ENCODE measurements at places on chromosomes 6 and 20.

DNA sequence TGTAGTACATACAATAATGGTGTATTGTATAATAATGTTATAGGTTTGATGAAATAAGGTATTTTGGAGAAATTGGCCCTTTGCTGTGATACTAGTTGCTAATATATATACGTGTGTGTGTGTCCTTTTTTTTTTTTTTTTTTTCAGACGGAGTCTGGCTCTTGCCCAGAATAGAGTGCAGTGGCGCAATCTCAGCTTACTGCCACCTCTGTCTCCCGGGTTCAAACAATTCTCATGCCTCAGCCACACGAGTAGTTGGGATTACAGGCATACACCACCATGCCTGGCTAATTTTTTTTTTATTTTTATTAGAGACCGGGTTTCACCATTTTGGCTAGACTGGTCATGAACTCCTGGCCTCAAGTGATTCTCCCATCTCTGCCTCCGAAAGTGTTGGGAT is 23.3 kb downstream of the SENP6 start:
- no peak for DNase-seq

- DNase-seq, result no peak
Observed at GRCh38 chr6:136729832-136730231, 62.4 kb downstream of the MAP3K5 start.

GRCh38 chr20:64229507-64230061 is 26.0 kb upstream of the PCMTD2 start:
- DNase-seq, result no peak

- DNase-seq, result no peak
Observed at GRCh38 chr6:115898246-115898645, 162.4 kb downstream of the FRK start.

DNA sequence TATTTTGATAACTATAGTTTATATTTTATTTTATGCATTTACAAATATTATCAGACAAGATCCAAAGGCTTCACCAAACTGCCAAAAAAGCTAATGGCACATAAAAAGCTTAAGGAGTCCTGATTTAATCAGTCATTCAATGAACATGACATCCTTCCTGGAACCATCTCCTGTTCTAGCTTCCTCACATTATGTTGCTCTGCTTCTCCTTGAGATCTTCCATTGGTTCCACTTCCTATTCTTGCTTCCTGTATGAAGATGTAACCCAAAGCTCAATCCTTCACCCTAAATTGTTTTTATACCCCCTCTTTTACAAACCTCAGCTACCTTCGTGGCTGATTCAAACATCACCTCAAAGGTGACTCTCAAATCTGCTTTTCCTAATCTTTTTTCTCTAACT is 4.5 kb upstream of the BRD2 start:
- no peak for DNase-seq

DNA sequence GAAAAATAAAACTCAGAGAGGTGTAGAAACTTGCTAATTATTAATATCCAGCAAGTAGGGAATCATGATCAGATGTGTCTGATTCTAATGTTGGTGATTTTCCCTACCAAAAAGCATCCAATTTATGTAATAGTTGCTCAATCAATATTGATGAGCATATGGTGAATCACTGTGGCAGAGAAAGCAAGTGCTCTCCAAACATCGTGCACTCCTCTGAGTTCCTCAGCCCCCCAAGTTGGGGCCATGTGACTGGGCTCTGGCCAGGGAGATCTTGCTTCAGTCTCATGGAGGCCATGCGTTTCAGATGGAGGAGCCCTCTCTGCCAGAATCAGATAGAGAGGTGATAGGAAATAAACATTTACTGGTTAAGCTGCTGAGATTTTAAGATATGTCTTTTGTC is 133.2 kb upstream of the LY86 start:
- no peak for DNase-seq

GRCh38 chr6:47335466-47335865 is 25.8 kb upstream of the TNFRSF21 start:
- no peak for DNase-seq

DNA sequence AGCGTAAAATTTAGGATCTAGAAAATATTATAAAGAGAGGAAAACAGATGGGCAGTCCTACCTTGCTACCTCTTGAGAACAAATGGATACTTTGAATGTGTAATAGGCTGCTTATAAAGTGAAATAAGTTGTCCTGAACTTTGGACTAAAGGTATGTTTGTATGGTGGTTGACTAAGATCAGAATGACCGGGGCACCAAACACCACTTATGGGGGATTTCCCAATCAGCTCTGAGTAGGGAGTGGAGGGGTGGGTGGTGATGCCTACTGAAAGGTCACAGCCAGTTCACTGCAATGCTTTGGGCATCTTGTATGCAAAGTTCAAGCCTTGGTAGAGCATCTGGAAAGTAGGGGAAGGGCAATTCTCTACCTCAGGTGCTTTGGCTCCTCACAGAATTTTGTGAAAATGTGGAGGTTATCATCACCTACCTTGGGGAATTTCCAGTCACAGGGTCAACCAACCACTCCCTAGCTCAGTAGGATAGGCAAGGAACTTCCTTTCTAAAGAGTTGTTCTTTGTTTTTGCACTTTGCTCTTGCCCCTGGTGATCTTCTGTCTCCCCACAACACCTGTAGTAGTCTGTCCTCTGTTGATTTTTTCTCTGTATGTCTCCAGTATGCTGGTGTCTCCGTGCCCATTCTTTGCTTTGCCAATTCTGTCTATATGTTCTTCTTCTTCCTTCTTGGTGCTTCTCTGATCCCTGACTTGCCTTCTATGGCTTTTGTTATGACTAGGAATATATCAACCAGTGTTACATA is at the start of gene TRIM31:
Gene TRIM31 (minus strand): TSS at position 88 of the 757 bp plus-strand sequence. CDS start 285 bp downstream, outside the sequence.
- DNase-seq, result no peak

GRCh38 chr20:19275038-19275629 is 62.7 kb downstream of the SLC24A3 start:
- DNase-seq, result no peak

DNA sequence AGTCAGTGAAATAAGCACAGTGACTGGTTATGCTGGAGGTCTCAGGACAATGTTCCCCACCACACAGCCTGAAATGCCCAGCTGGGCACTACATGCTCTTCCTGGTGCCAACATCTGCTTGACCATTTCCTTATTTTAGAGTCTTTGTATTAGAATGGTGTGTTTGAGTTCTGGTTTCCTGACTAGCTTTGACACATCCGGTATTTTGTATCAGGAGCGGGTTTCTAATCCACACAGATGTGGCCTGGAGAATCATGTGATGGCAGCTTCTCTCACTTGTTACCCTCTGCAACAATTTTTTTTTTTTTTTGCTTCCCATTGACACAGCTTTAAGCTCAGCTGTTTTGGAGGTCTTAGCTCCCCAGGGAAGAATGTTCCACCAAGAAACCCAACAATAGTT is 164.5 kb upstream of the CST7 start:
- no peak for DNase-seq

DNA sequence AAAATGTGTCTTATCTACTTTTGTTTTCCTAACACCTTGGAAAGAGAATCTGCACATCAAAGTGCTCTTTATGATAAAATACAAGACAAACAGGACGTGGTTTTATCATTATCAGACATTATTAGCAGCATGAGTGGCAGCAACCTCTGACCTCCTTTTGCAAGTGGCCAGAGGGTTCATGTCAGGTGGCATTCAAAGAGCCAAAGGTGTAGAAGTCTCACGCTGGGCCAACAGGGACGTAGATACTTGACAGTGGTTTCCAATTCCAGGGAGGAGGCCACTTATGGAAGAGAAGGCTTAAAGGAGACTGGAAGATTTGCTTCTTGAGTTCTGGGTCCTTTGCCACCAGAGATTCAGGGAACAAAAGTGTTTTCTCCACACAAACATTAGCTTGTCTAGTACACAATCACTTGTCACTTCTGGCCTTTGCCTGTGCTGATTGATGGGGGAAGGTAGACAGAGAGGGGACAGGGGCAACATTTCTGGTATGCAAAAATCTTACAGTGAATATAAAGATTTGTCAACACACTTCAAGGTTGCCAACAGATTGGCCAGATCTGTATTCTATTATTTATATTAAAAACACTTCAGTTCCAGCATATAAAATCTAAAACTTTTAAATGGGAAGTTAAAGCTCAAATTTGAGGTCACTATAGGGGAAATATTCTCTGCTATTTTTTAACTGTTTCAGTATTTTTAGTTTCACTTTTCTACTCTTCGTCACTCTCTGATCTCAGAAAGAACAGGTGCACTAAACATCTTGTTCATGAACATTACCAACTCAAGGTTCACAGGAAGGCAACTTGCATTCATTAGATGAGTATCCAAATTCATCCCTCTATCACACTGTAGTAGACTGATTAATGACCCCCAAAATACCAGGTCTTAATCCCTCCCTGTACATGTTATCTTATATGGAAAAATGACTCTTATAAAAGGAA is 52.1 kb upstream of the FBXO30 start:
- DNase-seq, result no peak

DNA sequence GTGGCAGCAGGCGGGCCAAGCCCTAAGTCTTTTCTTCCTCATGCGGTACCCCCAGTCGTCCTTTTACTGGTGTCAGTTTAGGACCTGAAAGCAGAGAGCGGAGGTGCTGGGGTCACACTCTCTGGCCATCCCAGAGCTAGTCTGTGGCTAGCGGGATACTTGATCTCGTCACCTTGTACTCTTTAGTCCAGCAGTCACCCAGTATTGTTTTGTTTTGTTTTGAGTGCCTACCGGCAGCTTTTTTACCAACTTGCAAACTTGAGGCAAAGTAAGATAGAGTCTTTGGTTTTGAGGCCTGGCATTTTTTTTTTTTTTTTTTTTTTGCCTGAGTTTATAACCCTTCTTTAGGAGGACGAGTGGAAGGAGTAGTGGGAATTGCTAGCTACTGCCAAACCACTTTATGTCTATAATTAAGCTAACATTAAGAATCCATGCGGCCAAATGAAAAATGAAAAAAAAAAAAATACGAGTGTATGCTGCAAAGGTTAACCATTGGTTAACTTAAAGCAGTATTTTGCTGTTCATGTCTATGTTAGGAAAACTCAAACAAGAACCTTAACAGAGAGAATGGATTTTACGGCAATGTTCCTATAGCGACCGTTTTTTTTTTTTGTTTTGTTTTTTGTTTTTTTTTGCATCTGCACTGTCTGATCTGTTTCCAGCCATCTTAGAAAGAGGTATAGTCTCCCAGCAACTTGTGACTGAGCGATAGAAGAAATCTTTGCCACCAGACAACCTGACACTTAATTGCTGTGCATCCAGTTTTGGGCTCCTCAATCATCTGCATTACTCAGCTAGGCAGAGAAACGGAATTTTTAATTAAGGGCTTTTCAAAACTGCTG is 56.9 kb downstream of the FAM217A start:
- no peak for DNase-seq

- no peak for DNase-seq
Observed at GRCh38 chr20:24670341-24670872, 201.0 kb downstream of the SYNDIG1 start.

DNA sequence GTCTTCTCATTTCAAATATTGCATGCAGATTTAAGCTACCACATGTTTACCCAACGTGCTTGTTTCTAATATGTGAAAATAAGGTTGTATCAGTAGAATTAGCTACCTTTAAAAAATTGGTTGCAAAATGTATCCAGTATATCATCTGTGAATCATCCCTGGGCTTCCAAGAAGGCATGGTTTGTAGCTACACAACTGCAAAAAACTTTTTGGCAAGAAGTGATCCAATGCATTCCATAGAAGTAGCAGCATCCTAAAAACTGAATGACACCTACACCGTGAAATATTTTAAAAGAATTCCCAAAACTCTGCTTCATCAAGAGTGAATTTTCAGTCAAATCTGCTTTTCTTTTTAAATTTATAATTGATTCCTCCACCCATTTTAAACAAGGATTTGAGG is 89.1 kb downstream of the AIG1 start:
- no peak for DNase-seq

DNA sequence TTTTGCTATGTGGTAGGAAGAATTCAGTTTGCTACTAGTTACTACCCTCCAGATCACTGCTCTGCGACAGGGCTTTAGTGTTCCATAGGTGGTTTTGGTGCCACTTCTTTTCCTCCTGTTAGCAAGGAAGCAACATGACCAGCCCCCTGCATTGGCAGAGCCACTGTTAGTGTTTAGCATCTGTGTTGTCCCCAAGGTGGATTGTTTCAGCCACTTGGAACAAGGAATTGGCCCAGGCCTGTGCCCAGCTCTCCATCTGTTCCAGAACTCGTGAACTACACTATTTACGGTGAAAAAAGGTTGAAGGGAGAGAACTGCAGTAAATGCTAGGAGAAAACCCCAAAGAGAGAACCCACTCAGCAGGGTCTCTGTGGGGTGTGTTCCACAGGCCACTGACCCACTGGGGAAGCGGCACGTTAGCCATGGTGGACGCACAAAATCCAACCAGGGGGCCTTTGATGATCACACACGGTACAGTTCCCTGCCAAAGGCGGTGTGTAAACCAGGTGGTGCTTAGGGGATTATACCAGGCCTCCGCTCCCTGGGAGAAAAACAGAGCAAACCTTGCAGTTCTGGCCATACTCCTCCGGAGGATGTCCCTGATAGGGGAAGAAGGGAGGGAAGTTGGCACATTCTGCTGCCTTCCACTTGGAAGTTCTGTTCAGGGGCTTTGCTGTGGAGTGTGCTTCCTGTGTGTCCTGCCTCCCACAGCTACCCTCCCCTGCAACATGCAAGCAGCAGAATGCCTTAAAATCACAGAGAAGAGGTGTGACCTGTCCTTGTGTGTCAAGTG is 72.3 kb downstream of the LYRM2 start:
- DNase-seq, result no peak

- DNase-seq, result no peak
Observed at GRCh38 chr20:29790510-29790909, 1467.0 kb upstream of the DEFB115 start.

GRCh38 chr20:9574181-9574580 is 59.8 kb downstream of the LAMP5 start:
- DNase-seq, result no peak

DNA sequence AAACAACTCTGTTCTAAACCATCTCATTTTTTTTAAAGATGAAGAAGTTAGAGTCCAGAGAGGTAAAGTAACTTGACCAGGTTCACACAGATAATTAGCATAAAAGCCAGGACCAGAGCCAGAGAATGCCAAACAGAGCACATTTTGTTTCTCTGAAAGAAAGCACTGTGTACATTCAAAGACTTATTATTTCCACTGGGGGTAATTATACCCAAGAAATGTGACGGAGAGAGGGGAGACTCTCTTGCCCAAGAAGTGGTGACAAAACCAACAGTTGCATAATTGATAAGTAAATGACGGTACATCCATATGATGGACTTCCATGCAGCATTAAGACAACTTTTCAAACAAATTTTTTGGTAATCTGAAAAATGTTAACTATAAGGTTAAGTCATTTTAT is 111.6 kb downstream of the RTN4IP1 start:
- no peak for DNase-seq

DNA sequence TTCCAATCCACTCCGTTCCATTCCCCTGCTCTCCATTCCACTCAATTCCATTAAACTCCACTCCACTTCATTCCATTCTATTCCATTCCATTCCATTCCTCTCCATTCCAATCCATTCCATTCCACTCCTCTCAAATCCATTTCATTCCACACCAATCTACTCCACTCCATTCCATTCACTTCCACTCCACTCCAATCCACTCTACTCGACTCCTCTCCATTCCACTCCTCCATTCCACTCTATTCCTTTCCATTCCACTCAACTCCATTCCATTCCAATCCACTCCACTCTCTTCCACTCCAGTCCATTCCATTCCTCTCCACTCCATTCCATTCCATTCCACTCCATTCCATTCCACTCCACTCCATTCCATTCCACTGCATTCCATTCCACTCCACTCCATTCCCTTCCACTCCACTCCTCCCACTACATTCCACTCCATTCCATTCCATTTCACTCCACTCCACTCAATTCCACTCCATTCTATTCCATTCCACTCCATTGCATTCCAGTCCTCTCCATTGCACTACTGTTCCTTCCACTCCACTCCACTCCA is 22.6 kb upstream of the DEFB125 start:
- no peak for DNase-seq

- DNase-seq, result no peak
Observed at GRCh38 chr6:35496036-35496840, 641 bp downstream of the TEAD3 start.
